ENCODE measurements at places on chromosomes 3 and 15.
A peak's percentile ranks its signal among the peaks of the same experiment; 100 is the strongest.

DNA sequence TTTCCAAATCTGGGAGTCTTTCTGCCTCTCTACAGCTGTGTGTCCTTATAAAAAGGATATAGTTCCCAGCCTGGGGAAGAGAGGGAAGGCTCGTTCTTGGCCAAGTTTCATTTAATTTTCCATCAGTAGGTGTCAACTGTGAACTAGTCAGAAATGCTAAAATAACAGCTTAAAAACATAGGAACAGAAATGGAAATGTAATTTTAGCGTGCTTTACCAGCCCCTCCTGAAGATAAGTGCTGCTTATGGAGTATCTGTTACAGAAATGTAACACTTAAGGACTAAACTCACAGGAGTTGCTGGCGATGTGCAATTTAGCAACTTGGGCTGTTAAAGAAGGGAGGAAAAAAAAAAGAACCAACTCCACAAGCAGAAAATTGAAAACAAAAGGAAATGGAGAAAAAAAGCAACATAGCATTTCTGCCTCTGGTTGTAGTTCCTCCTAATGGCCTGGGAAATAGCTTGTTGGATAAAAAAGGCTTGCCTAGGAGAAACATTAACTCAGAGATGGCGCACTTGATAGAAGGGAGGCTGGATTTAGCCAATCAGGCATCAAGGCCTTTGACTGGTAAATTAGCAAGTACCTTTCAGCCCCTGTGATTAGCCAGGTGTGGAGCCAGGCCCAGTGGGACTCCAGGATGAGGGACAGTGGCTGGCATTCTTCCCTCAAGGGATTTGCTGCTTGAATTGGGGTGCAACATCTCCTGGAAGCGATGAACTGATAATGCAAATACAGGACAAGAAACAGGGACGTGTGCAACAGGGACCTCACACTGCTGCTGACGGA is 84.3 kb downstream of the RPLP1 start:
- no peak for DNase-seq

- DNase-seq: no peak
These were observed 79.3 kb downstream of the EEFSEC start for GRCh38 chr3:128232376-128233178.

DNA sequence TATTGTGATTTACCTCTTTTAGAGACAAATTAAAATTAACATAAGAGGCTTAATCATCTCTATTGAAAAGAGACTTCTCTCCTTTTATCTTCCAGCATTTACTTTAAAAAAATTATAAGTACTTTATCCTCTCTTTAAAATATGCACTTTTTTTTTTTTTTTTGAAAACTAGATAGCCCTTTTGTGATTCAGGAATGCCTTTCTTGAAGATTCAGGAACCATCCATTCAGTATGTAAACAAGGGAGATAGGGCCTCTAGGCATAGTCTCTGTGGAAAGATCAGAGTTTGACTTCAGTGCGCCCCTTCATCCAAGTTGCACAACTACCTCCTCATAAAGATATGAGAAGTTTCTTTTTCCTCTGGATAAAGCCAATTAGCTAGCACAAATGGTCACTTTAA is 1163.7 kb downstream of the SI start:
- no peak for DNase-seq

DNA sequence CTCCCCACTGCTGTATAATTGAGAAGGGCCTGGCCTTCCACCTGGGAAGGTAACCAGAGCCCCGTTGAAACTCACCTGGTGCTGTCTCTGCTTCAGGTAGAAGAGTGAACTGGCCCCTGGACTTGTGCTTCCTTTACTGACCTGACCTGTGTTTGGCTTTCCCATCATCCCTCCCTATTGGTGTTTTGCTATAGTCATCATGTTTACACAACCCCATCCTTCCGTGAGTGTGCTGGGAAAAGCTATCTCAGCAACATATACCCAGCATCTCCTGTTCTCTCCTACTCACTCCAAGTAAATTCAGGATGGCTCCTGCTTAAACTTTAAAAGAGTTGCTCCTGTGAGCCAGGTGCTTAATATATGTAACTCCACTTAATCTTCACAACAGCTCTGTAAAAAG is 77.2 kb upstream of the TSC22D2 start:
- DNase-seq: no peak

DNA sequence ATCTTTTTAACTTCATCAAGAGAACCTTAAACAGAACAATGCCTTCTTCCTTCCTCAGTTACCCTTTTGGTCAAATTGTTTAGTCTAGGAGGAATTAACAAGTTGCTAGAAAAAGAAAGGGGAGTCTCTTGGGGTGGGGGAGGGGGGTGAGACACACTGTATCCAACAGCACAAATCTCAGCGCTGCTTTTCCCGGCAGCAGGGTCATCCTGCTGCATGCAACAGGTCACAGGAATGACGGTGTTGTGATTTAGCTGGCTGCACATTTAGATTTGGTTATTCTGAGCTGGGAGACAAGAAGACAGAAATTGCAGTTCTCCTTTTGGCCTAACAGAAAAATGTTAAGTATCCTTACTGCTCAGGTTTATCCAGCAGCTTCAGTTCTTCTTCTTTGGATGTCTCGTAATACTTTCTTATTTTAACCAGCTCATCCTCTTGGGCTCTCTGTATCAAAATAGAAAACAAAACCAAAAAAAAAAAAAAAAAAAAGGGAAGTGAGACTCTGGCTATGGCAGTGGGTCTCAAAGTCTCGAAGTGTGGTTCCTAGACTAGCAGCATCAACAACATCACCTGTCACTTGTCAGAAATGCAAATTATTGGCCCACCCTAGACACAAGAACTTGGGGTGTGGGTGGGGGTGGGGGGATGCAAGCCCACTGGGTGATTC is 190.5 kb downstream of the GREM1 start:
- no peak for DNase-seq

- DNase-seq: no peak
These were observed 662.9 kb upstream of the TBL1XR1 start for GRCh38 chr3:177860184-177860583.

DNA sequence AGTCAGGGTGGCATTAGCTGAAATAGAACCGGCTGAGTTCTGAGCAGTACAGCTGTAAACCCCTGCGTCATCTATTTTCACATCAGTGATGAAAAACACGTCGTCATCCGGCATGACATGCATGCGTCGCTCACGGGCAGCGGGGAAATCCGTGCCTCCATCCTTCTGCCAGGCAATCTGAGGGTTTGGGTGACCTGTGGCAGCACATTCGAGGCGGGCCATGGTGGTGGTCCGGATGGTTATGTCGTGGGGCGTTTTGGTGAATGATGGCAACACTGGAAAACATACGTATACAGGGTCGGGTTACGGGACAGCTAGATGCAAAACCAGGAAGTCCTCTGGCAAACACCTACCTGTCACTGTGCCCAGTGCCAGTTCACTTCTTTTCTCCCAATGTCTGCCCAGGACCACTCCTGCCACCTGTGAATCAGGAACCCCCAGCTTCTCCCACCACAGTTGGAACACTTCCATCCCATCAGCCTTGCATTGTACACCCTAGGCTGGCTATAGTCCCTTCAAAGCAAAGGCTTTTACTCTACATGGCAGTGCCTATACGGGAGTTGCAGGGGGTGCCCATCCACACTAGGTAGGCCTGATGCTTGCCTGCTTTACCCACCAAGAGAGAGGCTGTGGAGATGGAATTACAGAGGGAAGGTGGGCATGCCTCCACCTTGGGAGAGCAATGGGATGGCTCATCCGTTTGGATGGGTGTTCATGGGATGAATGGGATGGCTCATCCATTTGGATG is 116.7 kb downstream of the LRIG1 start:
- DNase-seq: no peak

DNA sequence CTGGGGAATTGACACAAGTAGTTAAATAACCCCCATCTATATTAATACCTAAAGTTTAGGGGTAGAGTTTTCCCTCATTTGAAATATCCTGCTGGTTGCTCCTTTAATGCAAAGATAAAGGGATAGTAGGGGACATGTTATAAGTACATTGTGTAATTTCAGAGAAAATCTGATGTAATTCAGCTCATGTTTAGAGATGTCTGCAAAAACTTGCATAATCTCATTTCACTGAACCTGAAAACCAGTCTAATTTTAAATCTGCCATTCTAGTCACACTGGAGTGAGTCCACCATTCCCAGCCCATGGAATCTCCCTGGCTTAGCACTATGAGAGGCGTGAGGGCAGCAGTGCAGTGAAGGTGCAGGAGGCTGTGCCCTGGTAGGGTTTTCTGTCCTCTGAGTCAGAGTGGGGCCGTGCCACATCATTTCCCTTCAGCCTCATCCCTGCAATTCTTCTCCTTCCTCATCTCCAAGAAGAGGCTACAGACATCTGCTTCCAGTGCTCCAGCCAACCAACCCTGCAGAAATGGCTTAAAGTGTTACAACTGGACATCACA is 246.3 kb upstream of the UMPS start:
- no peak for DNase-seq

GRCh38 chr15:60374628-60375081 is 23.1 kb downstream of the ANXA2 start:
- DNase-seq: peak; percentile 90

DNA sequence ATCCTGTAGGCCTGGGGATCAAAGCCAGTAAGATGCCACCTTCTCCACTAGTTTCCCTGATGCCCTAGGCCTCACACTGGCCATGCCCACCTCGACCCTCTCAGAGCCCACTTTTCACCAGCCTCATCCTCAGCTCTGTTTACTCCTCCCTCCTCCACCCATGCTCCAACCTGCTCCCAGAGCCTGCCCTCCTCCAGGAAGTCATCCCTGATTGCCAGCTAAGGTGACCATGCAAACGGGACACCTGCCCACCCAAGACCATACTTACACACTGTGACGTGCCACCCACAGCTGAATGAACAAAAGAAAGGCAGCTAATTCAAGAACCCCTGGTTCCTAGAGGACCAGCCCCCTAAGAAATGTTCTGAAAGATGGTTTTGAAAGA is 9.1 kb downstream of the PLCD1 start:
- DNase-seq: no peak

DNA sequence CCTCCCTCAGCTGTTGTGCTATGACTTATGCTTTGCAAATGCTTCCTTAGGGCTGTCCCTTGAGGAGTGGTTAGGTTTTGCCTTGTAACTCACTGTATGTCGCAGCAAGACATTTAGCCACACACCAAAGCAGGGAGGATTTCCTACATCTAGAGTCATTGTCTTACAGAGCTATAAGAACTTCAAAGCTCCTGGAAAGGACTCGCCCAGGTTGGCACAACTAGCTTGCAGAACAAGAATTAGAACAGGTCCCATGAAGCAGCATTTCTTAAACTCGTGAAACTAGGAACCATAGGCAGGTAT is 19.4 kb upstream of the ACAP2 start:
- no peak for DNase-seq

DNA sequence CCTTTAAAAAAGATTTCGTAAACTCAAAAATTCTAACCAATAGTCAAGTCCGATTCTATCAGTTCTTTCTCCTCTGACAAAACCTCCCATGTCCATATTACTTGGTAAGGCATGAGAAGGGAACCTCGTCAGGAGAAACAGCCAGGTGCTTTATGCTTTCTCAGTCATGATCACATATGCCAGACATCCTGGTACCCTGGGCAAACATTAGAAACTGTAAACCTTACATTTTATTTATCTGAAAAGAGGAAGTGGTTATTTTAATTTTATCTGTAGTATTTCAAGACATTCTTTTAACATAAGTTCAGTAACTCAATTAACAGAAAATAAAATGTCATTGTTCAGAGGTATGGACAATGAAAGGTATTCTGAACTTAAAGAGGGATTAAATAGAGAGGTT is 474.8 kb upstream of the GBE1 start:
- no peak for DNase-seq

DNA sequence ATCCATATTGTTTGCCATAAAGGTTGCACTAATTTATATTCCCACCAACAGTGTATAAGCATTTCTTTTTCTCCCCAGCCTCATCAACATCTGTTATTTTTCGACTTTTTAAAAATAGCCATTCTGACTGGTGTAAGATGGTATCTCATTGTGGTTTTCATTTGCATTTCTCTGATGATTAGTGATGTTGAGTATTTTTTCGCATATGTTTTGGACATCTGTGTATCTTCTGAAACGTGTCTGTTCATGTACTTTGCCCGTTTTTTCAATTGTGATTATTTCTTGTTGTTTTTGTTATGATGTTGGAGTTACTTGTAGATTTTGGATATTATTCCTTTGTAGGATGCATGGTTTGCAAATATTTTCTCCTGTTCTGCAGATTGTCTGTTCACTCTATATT is 46.5 kb downstream of the TP63 start:
- DNase-seq: no peak

GRCh38 chr15:42691308-42691707 is 45.6 kb downstream of the CDAN1 start:
- DNase-seq: no peak

GRCh38 chr3:159219231-159219630 is 417.4 kb downstream of the MFSD1 start:
- DNase-seq: no peak

GRCh38 chr3:10434144-10434937 is 71.0 kb downstream of the ATP2B2 start:
- no peak for DNase-seq

DNA sequence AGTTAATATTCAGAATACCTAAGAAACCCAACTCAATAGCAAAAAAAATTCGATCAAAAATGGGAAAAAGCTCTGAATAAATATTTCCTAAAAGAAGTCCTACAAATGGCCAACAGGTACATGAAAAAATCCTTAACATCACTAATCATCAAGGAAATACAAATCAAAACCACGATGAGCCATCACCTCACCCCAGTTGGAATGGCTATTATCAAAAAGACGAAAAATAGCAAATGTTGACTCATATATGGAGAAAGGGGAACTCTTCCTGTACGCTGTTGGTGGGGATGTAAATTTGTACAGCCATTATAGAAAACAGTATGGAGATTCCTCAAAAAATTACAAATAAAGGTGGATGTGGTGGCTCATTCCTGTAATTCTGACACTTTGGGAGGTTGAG is 29.6 kb upstream of the SGO1 start:
- no peak for DNase-seq

GRCh38 chr3:187490366-187490765 is 122.2 kb downstream of the RTP4 start:
- no peak for DNase-seq
